ENCODE measurements at places on chromosomes 1 and 21.

DNA sequence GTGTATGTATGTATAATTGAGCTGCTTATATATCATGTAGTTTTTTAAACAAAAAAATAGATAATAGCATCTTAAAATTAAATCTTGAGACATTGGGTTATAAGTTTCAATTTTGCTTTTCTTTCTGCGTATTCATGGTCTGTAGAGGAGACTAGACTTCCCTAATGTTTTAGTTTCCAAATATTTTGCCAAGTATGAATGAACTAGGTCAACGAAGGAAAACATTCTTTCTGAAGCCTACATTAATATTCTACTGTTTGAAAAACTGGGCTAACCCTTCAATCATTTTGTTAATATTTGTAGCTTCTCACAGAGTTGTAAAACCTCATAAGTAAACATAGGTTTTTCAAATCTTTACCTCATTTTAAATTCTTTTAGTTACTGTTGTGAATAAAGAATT lies 592.7 kb downstream of the USP25 start:
- no peak for DNase-seq

- DNase-seq: no peak
Observed at GRCh38 chr1:35190784-35191183, 2.2 kb downstream of the SFPQ start.

- DNase-seq: no peak
Observed at GRCh38 chr21:25657140-25657539, 18.1 kb downstream of the JAM2 start.

- DNase-seq: no peak
Observed at GRCh38 chr1:6348511-6349191, 44.9 kb downstream of the ACOT7 start.

- no peak for DNase-seq
Observed at GRCh38 chr1:51729824-51730301, 113.0 kb downstream of the OSBPL9 start.

GRCh38 chr1:222093518-222093917 lies 351.6 kb upstream of the DUSP10 start:
- DNase-seq: no peak

DNA sequence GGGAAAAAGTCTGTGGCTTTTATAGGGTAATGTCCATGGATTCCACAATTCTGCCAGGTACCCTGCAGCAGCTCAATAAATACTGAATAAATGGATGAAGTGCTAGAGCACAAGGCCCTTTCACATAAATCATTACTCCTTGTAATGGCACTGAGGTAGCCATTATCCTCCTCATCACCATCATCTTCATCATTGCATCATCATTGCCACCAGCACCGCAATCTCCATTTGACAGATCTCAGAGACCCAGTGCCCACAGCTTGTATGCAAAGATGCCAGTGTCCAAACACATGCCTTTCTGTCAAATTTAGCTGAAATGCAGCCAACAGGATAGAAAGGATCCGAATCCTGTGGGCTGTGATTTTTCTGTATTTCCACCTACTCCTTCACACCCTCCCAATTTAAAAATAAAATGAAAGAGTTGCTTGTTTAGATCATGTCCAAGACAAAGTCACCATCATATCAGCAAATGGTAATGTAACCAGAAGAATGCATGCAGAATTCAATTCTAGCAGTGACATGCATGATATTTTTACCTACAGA lies 17.4 kb downstream of the DAB1 start:
- no peak for DNase-seq

DNA sequence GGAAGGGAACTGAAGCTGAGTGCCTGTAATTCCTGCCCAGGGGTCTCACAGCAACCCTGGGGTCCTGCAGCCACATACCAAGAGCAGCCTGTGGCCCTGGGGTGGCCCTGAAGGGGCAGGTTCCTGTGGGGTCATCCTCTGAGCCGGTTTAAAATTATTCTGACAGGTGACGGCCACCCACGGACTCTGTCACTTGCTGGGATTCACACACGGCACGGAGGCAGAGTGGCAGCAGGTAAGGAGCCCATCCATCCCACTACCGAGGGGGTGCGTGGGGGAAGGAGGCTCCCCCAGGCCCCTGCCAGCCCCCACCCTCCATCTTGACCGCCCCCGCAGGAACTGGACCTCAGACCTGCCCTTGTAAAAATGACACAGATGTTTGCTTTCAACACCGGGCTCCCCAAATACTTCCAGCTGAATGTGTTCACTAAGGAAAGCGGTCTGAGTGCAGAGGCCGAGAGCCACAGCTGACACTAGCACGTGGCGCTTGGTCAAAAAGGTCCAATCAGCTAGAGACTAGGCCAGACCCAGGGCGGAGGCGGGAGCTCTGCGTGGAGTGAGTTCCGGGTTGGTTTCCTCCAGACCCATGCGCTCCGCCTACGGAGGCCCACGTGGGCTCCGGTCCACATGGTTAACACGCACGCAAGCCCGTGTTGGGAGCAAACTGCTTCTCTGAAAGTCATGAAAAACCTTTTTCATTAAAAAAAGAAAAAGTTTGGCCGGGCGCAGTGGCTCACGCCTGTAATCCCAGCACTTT lies 10.0 kb downstream of the YBEY start:
- DNase-seq: peak; percentile 74

DNA sequence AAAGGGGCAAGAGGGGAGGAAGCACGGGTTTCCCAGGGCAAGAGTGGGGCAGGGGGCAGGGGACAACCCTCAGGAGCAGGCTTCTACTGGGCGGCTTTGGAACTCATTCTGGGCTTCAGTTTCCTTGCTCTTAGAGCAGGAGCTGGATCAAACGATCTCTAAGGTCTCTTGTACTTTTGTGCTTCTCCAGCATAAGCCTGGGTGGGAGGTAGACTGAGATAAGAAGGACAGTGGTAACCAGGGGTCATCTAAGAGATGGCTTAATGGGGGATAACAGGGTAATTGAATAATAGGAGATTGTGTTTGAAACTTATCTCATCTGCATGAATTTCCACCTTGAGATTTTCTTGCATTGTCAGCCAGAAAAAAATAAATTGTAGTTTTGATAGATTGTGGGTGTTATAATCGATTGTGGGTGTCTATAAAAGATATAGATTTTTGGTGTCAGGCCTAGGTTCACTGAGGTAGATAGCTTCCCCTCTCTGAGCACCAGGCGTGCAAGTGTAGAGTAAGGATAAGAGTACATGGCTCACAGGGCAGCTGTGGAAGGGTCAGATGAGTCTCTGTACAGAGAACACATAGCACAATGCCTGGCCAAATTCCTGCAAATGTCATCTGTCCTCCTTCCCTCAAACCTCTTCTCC lies 68.0 kb downstream of the CD58 start:
- no peak for DNase-seq

DNA sequence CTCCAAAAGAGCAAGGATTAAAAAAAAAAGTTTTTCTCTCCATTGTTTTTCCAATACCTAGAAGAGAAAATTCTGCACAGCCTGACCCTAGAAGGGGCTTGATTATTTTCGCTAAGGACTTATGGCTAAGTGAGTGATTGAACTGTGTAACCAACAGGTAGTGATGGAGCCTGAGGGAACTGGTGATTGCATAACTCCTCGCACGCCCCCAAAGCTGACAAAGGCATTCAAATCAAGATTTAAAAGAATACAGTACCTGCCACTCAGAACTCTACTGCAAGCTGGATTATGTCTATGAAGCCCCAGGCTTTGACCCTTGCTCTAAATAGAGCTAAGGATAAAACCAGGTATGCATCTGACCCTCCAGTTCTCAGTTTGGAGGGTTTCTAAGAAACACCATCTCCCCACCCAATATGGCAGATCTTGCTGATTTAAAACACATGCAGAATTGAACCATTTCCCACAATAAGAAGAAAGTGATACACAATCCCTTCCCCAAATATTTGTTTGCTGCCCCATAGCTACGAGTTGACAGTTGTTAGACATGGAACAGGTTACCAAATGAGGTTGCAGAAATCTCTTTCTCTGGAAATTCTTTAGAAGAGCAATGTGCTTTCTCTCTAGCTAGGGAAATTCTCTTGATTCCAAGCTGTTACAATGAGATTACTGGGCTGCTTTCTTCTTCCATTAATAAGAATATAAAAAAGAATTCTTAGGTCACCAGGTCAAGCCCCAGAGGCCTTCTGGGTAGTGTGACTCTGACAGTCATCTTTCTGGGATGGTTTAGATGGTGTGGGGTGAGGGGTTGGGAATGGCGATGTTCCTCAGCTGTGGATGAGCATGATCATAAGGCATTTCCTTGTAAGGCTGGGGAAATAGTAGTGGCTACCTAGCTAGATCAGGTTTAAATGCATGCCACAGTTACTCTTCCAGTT lies 35.1 kb downstream of the FGGY start:
- no peak for DNase-seq

DNA sequence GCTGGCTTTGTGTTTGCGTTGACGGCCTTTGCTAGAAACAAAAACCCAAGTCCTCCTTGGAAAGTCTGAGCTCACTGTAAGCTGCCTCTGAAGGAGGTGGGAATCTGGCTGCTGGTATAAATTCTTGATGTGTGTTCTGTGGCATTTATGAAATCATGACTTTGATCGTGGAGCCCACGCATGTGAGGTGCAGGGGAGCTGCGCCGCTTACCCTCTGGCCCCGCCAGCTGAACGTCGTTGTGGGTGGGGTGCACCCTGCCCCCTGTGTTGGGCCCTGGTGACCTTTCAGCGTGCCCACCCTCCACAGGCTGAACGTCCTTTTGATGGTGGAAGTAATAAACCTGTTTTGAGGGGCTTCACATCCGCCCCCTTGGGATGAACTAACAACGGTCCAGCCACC lies 21.2 kb upstream of the DIP2A start:
- DNase-seq: no peak

- DNase-seq: peak; percentile 76
Observed at GRCh38 chr1:107965110-107965991, at the start of gene VAV3. VAV3 (minus strand) TSS chr1:107965180; CDS start chr1:107964869, 311 bp downstream.

- no peak for DNase-seq
Observed at GRCh38 chr1:53359934-53360276, 32.0 kb upstream of the LRP8 start.

- no peak for DNase-seq
Observed at GRCh38 chr1:14173598-14173997, 424.9 kb upstream of the KAZN start.

- DNase-seq: no peak
Observed at GRCh38 chr1:173408886-173409285, 68.2 kb upstream of the PRDX6 start.

- peak; percentile 16 for DNase-seq
Observed at GRCh38 chr1:25067518-25068251, 137.6 kb upstream of the RUNX3 start.

- DNase-seq: no peak
Observed at GRCh38 chr1:33042831-33043230, 6.1 kb upstream of the AK2 start.

DNA sequence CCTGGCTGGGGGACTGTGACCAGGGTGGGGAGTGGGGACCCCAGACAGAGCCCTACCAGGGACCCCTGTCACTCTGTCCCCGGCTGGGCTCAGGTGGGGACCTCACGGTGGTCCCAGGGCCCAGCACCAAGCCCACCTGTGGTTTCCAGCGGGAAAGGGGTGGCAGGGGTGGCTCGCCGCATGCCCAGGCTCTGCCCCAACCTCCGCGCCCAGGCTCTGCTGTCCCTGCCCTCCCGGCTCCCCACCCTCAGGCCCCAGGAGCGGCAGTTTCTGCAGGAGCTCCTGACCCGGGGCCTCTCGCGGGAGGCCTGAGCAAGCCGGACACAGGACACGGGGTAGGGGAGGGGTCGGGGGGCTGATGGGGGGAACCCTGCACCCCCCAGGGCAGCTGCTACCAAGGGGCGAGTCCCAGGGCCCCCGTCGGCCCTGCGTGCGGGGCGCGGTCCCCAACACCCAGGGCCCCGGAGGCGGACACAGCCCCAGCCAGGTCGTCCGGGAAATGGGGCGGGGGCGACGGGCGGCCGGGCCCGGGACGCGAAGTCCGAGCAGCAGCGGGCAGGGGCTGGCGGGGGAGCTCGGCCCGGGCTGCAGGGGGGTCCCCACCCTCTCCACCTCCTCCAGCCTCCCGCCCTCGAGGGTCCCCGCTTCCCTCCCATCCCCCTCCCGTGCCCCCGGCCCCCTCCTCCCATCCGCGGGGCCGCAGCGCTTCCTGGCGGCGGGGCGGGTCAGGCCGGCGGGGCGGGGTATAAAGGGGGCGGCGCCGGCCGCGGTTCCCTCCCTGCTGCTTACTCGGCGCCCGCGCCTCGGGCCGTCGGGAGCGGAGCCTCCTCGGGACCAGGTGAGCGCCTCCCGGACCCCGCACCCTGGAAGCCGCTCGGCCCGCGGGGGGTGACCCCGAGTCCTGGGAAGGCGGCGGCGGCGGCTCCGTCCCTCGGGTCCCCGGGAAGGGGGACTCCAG lies at the start of gene COL6A2:
COL6A2 (plus strand) TSS at position 777 of the 958 bp plus-strand sequence.
- no peak for DNase-seq

- DNase-seq: no peak
Observed at GRCh38 chr1:222818171-222818570, 3.3 kb downstream of the DISP1 start.

GRCh38 chr1:240739754-240740153 lies 127.8 kb upstream of the GREM2 start:
- no peak for DNase-seq

- DNase-seq: no peak
Observed at GRCh38 chr1:217268058-217268457, 362.8 kb downstream of the GPATCH2 start.

DNA sequence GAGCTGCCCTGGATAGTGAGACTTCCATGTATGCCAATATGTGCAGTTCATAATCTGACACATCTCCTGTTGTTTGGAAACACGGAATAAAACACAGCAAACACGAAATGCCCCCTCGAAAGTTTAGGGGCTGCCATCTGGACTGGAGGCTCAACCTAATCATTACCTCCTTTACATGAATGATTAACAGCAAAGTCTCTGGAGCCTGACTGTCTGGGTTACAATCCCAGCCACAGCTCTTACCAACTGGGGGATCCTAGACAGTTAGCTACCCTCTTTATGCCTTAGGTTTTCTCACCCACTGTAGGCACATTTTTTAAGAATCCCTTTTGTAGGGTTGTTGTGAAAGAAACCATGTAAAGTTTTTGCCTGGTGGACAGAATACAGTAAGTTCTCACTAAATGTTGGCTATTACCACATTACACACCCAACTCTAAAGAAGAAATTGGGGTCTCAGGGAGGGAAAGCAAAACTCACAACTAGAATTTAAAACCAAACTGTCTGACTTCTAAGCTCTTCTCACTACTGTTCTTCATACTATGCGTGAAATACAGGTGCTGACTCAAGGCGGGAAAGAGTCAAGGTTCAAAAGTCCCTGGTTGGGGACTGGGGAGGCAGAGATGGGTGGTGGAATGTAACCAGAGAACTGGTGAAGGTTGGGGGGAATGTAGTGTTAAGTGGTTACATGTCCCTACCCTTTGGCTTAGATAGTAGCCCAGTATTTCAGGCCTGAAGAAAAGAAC lies 24.2 kb downstream of the CYP4A22 start:
- no peak for DNase-seq

DNA sequence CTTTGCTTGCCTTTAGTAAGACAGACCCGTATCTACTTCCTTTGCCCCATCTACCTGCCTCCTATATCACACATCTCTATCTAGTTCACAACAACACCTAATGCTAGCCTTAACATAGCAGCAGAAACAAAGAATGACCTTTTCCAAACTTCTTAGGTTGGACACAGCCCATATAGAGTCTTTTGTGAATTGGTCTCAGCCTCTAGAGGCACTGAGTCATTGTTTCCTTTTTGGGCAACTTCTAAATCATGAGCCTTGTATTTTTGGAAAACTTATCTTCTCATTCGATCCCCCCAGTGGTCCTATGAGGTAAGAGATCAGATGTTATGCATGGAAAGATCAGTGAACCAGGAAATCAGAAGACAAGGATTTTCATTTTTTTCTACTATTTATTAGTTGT lies 679.4 kb upstream of the USP24 start:
- DNase-seq: no peak
